ENCODE measurements at places on chromosomes 5 and 9.

- no peak for DNase-seq
Observed at GRCh38 chr5:143143973-143144372, 259.5 kb downstream of the NR3C1 start.

GRCh38 chr5:6342689-6343315, 35.5 kb downstream of the MED10 start:
- DNase-seq: no peak

DNA sequence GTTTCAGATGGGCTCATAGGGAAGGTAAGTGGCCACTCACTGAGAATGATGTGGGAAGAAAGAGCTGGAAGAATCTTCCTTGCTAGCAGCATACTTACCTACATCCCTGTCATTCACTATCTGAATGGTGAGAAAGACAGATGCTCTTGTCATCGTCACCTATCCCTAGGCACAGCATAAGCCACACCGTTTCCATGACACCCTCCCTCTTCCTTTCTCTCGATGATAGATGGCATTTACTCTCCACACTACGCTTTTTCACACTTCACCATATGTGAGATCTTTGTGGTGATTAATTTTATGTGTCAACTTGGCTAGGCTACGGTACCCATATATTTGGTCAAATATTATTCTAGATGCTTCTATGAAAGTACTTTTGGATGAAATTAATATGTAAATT, 44.4 kb upstream of the FER start:
- no peak for DNase-seq

GRCh38 chr9:99054581-99054980, 50.3 kb upstream of the TGFBR1 start:
- no peak for DNase-seq

- DNase-seq: no peak
Observed at GRCh38 chr5:171639966-171640365, 145.7 kb upstream of the SMIM23 start.

DNA sequence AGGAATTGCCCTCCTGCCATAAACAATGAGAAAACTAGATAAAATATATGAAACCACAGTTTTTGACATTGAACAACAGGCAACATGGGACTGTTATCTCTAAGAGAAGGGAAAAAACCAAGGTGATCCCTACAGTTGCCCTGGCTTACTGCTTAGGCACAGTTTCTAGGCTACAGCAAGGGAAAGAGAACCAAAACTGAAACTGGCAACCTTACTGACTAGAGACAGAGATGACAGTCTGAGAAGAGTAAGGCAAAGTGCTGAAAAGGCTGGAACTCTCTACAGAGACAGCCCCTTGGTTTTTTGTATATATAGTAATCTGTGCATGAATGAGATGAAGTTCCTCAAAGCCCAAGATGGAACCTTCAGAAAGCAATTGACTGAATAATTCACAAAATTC, 36.2 kb upstream of the REEP2 start:
- DNase-seq: peak; percentile 78

- DNase-seq: no peak
Observed at GRCh38 chr5:174338185-174339010, 292.9 kb downstream of the NSG2 start.

DNA sequence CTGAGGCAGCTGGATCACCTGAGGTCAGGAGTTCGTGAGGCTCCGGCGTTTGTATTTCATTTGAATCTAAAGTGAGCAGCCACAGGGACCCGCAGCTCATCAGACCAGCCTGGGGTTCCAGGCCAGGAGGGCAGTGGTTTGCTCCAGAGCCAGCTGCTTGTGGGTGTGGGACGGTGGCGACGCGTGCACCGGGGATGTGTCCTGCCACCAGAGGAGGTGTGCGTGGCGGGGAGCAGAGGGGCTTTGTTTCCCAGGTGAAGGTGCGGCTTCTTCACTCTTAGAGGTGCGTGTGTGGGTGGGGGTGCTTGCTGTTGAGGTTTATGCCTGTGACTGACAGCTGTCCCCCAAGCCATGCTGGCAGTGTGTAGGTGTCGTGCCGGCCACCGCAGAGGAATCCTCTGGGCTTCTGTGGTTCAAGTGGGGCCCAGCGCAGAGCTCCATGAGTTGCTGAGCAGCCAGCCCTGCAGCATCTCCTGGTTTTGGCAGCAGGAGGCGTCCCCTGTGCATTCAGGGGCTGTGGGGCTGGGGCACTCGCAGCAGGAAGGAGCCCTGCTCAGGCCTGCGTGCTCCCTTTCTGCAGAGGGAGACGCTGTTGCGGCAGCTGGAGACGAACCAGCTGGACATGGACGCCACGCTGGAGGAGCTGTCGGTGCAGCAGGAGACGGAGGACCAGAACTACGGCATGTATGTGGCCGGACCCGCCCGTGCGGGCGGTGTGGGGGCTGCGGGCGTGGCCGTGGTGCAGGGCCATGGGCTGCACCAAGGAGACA, 6.9 kb upstream of the AJM1 start:
- no peak for DNase-seq

DNA sequence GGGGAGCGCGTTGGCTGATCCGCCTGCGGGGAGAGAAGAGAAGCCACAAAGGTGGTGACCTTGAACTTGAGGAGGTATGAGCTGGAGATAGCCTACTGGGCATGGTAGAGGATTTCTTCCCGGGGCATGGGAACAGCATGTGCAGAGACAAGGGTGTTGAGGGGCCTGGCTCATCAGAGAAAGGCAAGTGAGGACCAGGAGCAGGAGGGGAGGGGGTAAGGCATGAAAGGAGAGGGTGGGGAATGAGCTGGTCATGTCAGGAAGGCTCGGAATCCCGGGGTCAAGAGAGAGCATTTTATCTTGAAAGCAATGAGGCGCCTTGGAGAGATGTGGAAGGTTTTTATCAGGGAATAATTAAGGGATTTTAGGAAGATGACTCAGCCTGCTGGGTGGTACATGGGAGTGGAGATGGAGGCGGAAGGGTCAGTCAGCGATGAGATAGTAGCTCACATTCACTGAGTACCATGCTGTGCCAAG, 121.1 kb downstream of the LHX2 start:
- DNase-seq: no peak

DNA sequence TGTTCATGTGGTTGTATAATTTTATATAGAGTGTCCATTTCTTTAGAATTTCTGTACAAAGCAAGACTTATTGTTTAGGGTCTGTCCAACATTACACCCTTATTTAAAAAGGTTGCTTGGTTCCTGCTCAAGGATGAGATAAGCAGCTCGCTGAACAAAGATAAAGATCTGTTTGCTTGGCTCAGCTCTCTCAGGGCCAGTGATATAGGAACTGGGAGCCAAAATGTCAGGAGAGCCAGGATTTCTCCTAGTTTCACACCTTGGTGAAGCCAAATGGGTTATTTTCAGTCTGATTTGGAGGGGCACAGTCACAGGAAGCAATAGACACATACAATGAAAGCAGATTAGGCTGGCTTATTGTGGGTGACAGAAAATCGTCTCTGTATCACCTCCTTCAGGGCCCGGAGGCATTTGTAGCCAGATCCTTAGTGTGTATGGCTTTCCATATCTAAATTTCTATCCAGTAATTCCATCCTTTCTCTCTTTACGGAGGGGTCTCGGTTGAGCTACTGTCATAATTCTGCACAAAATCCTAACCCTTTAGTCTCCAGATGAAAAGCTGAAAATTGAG, 396.4 kb downstream of the TMEM232 start:
- no peak for DNase-seq

- DNase-seq: no peak
Observed at GRCh38 chr9:87447547-87448432, 49.9 kb upstream of the DAPK1 start.

- no peak for DNase-seq
Observed at GRCh38 chr5:34895641-34896419, 19.5 kb downstream of the RAD1 start.

GRCh38 chr5:170638454-170639220, 134.8 kb downstream of the KCNIP1 start:
- DNase-seq: peak; percentile 56

DNA sequence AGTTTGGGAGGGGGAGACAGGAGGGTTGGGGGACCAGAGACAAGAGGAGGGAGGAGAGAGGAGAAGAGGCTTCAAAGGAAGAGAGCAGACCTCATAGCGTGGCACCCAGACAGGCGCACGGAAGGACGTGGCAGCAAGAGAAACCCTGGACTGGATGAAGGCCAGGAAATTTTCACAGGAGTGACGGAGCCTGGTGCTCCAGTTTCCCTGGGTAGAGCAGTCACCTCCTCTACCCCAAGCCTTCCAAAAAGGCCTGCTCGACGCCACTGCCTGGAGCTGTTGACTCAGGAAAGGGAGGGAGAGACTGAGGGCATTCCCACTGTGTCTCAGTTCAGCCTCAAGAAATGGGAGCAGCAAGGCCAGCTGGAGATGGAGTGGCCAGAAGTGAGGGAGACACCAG, 19.3 kb downstream of the AK8 start:
- no peak for DNase-seq

- DNase-seq: no peak
Observed at GRCh38 chr5:111645303-111645838, 111.6 kb downstream of the NREP start.

DNA sequence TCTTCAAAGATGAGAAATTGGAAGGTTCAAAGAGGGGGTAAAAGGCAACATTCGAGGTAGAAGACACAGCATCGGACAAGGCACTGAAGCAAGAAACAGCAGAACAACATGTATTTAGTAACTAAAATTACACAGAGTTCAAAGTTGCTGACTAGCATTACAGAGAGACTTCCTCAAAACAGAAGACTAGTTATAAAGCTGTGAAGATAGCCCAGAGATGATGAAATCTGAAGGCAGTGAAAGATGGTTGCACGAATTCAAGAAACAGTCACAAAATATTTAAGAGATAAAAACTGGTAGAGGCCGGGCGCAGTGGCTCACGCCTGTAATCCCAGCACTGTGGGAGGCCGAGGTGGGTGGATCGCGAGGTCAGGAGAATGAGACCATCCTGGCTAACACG, 16.3 kb downstream of the MAPKAP1 start:
- no peak for DNase-seq

DNA sequence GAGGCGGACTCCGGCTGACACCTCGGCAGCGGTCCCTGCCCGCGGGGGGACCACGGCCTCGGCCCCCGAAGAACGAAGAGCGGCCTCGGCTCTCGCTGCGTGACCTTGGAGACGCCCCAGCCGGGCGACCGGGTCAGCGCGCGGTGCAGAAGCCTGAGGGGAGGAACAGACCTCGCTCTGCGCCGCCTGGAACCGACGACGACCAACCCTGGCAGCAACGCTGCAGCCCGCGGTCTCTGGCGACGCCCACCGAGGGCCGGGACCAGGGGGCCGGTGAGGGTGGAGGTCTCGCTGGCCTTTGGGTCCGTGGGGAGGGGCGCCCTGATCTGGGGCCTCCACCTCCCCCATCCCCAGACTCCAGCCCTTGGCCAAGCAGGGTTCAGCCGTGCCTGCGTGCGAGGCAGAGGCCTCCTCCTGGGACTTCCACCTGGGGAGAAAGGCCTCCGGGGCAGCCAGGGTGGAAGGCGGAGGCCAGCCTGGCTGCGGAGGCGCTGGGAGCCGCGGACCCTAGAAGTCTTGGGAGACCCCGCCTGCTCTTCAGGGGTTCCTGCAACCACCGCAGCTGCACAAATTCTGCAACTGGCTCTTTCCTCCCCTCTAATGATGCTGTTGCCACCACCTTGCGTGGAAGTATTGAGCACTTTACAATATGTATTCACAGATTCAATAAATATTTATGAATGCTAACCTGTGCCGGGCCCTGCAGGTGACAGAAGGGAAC, 44.3 kb upstream of the SLC12A7 start:
- no peak for DNase-seq

GRCh38 chr9:27353474-27354229, 56.7 kb upstream of the EQTN start:
- no peak for DNase-seq

DNA sequence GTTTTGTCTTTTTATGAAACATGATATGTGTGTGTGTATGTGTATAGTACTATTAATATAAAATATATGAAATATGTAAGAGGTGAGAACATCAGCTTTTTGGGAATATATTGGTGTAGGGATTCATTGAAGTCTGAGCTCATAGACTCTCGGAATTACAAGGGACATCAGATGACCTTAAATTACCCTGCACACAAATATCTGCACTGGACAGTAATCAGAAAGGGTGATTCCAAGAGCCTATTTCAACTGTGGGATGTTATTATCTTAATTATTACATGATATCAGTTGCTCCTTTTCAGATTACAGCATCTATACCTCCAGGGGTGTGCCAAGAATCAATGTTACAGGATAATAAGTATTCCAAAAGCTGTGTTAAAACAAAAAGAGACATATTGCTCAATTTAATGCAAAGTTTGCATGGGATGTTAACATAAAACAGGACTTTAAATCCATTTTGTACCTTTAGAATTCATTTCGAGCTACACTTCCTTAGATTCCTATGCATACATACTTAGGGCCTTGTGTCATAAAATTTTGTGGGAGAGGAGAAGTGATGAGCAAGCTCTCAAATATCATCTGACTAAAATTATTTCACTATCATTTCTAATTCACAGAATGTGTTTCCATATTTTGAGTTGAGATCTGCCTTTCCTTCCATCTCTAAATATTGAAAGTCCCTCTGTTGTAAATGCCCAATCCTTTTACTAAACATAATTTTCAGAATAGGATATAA, 365.2 kb downstream of the BRINP1 start:
- DNase-seq: no peak

DNA sequence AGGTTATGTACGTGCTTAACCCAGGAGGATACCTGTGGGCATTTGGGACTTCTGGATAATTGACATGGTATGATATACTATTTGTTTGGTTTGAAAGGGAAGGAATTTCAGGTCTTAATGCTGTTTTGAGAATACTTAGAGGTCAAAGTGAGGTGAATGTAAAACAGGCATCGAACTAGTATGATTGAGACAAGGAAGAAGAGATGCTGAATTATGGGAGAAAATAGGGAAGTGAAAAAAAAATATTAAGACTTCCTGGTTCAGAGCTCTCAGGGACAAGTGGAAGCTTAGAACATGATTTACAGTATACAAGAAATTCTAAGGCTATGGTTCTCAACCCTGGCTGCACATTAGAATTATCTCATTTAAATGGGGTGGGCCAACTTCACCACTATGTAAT, 115.3 kb downstream of the CD180 start:
- no peak for DNase-seq

- DNase-seq: no peak
Observed at GRCh38 chr9:19840953-19841352, 52.1 kb upstream of the SLC24A2 start.

- peak; percentile 64 for DNase-seq
Observed at GRCh38 chr5:74761241-74761640, 5.7 kb downstream of the GFM2 start.

- peak; percentile 59 for DNase-seq
Observed at GRCh38 chr9:36728651-36729520, 156.2 kb downstream of the MELK start.

GRCh38 chr5:176837707-176838115, 27.4 kb downstream of the UNC5A start:
- peak; percentile 83 for DNase-seq

DNA sequence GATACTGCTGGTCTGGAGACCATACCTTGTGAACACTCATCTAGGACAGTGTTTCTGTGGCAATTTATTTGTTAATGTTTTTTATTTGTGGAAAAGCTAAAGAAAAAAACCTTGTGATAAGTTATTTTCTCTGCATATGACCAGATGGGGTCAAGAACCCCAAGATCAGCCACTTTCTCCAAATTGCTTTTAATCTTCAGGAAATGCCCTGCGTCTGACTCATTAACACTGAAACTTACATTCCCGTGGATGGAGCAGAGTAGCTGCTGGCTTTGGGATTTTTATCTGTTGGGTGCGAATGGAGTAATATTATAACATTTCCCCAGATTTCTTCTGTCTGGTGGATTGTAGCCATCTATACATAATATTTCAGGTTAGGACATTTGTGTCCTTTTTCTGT, 444.5 kb downstream of the SH3GL2 start:
- DNase-seq: no peak

GRCh38 chr5:133247151-133247709, 195.4 kb downstream of the HSPA4 start:
- DNase-seq: no peak

All from MM.1S (cell line).